ENCODE measurements at places on chromosomes 6 and 20.

GRCh38 chr20:33791959-33792597 is 19.1 kb upstream of the CHMP4B start:
- DNase-seq, result no peak

GRCh38 chr6:166266336-166266735 is 41.9 kb downstream of the PRR18 start:
- no peak for DNase-seq

DNA sequence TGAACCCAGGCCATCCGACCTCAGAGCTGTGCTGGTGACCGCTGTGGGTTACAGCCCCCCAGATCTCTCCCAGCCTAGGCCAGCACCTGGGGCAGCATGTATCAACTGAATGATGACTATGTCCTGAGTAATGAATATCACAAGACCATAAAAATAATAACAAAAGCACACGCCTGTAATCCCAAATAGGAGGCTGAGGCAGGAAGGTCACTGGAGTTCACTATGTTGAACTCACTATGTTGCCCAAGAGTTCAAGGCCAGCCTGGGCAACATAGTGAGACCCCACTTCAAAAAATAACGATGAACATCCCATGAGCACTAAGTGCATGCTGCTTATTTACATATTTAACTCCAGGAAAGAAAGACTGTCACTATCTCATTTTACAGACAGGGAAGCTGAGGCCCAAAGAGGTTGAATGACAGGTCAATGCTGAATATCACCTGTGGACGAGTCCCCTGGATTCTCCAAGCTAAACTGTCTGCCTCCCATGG is 92.3 kb downstream of the NFATC2 start:
- no peak for DNase-seq

DNA sequence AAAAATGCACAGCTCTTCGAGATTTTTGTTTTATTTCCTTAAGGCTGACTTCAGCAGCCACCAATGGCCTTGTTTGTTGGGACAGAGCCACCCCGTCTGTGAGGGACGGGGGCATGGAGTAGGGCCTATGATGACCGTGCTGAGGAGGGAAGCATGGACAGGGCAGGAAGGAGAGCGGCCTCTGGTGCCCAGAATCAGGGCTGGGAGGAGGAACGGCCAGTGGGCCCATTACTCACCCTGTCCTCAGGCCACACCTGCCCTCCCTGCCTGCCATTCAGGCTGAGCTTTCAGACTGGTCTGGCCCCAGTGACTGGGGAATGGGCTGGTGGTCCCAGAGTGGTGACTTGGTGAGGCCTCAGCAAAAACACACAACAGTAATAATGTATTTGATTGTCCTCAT is 104.4 kb downstream of the SMOC2 start:
- no peak for DNase-seq

GRCh38 chr6:43088654-43089056 is 12.5 kb downstream of the PTK7 start:
- no peak for DNase-seq

DNA sequence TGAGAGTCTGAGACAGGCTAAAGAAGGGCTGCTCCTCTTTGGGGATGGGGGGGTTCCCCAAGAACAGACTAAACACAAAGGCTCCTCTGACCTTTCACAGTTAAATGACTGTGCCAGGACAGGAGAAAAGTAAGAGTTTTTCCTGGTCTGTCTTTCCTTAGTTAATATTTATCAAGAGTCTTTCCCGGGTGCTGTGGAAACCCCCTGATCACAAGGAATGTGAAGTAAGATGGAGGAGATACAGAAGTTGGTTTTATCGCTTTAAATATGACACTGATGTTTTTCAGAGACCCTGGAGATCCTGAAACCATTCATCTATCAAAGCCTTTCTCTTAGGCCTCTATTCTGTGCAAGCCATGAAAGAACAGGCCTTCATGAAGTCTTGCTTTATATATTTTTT is 105.8 kb downstream of the RNF144B start:
- DNase-seq, result no peak
